ENCODE measurements at places on chromosomes 5 and 9.

GRCh38 chr9:35917261-35917660 lies 8.0 kb downstream of the SPAAR start:
- DNase-seq = no peak

DNA sequence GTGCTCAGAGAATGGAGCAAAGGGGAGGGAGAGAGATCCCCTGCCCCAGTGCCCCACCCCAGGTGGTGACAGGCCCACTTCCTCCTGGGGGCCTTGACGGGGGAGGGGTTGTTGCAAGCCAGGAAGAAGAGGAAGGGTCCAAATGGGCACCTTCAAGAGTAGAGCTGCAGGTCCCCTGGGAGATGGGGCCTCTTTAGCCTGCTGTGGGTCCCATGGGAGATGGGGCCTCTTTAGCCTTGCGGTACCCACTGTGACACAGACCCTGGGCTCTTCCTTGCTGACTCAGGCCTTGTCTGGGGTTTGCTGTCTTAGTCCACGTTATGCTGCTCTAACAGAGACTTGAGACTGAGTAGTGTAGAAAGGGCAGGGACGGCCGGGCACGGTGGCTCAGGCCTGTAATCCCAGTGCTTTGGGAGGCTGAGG lies 9.6 kb upstream of the TOR4A start:
- no peak for DNase-seq

- DNase-seq = peak; percentile 80
These were observed 156.2 kb downstream of the MELK start for GRCh38 chr9:36728651-36729520.

- DNase-seq = no peak
These were observed 127.3 kb upstream of the TUT7 start for GRCh38 chr9:86481466-86481865.

- DNase-seq = no peak
These were observed 61.2 kb upstream of the TAF11L2 start for GRCh38 chr5:17436761-17437221.

DNA sequence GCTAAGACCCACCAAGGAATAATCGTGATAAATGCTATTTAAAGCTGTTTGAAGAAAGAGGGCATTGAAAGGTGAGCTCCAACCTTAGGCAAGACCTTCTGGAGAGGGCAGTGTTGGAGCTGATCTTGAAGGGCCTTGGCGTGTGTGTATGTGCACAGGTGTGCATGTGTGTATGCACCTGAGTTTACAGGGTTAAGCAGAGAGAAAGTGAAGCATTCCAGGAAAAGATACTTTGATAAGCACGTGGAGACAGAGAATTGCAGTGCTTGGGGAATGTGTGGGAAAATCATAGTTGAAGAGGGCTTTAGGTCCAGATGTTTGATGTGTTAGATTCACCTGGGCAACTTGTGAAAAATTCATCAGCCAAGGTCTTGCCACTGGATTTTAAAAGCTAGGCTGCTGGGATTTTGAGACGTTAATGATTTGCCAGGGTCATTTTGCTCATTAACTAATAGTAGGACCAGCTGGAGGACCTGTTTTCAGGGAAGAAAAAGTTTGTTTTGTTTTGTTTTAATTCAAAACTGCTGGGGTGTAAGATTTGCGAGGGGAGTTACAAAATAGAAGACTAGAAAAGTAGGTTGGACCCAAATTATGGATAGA lies 78.3 kb upstream of the ANKRD55 start:
- DNase-seq = no peak

DNA sequence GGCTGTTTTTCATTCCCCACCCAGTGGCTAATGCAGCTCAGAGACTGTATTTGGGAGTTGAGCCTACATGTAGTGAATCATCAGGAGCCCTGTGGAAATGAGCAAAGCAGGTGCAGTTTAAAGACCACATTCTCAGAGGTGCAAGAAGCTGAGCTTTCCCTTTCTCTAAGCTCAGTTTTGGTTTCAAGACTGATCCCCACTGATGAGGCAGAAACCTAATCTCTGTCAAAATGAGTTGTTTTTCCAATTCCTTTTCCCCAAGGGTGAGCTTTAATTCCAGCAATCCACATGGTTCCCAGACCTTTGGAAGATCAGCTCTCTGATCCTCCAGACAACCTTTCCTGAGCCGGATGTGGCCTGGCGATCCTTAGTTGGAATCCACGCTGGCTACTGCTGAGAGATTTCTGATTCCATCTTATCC lies 420.5 kb downstream of the EBF1 start:
- no peak for DNase-seq

DNA sequence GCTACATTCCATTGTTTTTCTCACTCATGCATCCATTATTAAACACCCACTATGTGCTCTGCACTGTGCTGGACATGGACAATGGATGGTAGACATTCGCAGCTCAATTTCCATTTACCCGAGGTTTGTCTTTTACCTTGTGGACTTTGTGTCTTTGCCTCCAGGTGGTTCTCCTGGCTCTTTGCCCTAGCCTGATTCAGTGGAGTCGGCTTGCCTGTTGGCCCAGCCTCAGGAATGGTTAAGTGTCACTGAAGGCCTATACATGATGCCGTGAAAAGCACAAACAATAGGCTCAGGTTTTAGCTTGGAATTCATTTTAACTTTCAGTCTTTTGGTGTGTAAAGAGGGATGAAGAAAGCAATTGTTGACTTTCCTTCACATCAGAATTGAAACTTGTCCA lies 16.5 kb upstream of the DMRT3 start:
- DNase-seq = no peak

DNA sequence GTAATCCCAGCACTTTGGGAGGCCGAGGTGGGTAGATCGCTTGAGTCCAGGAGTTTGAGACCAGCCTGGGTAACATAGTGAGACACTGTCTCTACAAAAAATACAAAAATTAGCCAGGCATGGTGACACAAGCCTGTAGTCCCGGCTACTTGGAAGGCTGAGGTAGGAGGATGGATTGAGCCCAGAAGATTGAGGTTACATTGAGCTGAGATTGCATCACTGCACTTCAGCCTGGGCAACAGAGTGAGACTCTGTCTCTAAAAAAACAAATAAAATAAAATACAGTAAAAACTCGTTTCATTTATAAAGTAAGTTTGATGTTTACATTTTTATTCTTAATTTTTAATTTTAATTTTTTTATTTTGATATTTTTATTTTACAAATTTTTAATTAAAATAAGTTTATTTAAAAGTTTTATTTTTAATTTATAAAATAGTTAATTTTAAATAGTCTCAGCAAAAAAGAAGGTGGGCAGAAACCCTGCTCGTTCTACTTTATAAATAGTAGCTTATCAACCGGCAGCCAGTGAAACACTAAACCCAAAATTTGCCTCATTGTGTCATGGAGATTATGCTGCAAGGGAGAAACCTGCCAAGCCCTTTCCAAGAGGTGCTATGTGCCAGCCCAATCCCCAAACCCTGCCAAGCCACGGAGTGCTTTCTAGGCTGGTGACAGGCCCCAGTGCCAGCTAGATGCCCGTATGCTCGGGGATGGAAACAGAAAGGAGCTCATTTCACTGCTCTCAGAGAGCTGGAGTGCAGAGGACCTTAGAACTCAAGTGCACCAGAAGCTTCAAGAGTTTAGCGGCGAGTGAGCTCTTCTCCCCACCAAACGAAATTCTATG lies 38.9 kb downstream of the SERINC5 start:
- DNase-seq = no peak

GRCh38 chr5:146909255-146910068 lies 30.9 kb upstream of the PPP2R2B start:
- DNase-seq = no peak

GRCh38 chr9:3290231-3290840 lies 235.5 kb downstream of the RFX3 start:
- no peak for DNase-seq

GRCh38 chr9:2299843-2300205 lies 284.7 kb downstream of the SMARCA2 start:
- no peak for DNase-seq

DNA sequence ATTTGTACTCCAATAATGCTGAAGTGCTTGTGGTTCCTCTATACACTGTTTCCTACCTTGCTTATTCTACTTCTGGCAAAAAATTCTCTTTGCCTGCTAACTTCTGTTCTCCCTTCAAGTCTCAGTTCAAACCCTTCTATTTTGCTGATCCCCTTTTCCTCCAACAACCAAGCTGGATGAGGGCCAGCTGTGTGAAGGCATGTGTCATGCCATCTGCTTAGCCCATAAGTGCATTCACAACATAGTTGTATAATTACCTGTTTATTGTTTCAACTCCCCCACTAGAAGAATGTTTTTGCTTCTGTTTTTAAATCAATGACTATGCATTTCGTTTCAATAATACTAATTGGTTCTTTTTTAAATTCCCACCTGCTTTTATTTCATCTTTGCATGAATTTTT lies 1951.4 kb upstream of the WWC1 start:
- no peak for DNase-seq

DNA sequence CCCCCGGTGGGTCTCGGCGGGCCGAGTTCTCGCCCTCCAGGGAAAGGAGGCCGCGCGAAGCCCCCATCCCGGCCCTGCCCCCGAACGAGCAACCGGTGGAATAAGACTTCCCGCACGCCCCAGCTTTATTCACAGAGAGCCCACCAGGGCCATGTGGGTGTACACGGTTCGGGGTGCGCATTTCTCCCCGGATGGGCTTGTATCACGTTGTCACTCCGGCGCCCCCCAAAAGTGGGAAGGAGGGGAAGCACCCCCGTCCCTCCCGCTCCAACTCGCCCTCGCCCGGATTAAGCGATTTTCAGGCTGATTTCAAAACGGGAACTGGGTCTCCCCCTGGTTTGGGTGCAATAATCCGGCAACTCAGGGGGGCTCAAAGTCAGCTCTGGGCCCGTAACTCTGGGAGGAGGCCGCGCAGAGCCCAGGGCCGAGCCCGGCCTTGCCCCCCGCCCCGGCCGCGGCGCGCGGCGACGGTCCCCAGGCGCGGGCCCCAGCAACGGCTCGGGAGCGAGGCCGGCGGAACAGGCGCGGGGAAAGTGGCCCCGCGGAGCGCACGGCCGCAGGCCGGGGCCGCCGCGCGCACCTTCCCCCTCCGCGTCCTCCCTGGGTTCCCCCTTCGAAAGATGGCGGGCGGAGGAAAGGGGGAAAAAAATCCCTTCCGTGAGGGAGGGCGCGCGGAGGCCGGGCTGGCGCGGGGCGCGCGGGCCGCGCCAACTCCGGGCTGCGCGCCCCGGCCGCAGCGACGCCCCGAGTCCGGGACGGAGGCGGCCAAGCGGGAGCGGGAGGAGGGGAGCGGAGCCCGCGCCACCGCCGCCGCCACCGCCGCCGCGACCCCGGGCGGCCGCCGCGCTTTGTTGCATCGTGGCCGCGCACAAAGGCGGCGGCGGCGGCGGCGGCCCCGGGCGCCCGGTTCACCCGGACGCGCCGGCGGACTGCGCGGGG lies 644 bp downstream of the BRD3 start:
- peak; percentile 69 for DNase-seq

DNA sequence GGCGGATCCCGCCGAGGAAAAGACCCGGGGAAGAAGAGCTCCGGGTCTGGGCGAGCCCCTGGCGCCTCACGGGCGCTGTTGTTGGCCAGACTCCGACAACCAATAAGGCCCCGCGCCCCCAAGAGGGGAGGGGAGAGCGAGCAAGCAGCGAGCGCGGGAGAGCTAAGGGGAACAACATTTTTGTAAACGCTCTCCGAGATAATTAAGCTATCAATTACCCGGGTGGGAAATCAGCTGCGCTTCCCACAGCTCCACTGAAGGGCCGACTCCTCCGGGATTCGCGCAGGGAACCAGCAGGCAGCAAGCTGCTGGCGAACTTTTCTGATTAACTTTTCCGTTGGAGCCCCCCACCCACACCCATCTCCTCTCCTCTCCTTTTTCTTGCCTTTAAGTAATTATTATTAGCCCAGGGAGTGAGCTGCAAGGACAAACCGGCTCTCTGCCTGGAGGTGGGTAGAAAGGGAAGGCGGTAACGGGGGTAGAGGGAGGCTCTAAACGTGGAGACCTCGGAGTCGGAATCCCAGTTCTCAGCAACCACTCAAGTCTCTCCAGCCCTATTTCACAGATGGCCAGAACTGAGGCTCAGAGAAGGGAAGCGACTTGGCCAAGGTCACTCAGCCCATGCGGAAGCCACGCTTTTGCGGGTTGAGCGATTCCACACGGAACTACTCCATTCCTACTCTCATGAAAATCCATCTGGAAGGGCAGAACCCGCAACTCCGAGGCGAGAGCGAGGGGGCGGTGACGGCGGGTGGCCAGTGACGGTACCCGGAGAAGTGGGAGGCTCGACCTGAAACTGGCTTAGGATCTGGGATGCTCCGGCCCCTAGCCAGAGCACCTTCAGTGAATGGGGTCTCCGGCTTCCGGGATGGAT lies 1.3 kb downstream of the ASTN2 start:
- DNase-seq = no peak

DNA sequence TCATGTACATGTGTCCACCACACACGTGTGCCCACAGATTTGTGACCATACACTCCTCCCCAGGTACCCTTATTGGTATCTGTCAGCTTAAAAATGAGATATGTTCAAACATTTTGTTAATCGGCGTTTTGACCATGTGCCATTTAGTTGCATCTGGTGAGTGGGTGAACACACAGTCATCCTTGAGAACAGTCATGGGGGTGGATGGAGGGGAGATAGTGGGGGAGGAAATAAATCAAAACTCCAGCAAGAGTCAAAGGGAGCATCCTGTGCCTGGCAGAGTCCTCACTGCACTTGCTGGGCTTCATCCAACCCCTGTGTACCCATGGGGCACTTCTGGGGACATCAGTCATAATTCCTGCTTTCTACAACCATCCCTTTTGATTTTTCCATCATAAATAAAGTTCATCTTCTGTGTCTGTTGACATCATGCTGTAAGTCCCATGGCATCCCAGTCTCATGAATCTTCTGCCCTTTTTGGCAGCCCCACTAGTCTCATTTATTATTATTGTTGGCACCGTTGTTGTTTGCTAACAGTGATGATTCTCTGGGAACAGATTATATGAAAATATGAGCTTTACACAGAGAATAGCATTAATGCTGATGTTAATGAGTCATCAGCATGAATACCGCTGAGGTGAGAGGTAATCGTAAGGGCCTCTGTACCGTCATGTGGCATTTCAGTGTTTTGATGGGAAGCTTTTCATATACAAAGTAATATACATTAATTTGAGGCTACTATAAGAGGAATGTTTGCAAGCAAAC lies 24.4 kb upstream of the CLK4 start:
- DNase-seq = no peak

DNA sequence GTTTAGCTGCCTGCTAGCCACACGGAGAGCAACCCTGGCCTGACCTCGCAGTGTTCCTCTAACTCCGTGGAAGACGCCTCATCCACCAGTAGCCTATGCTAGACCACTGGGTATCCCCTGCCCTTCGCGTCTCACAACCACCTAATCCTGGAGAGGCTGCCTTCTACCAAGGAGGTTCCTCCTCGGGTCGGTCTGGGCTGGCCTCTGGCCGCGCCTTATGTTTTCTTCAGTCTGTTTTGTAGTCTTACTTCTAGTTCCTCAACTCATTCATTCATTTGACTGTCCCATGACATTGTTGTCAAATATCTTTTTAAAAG lies 1.6 kb upstream of the TPM2 start:
- DNase-seq = no peak

- no peak for DNase-seq
These were observed 17.6 kb upstream of the HRH2 start for GRCh38 chr5:175640106-175640775.

- no peak for DNase-seq
These were observed 4.1 kb upstream of the ADGRV1 start for GRCh38 chr5:90554358-90555006.

Data from sciatic nerve (tissue), 2 donors.